ENCODE measurements at places on chromosomes 1 and 21.

DNA sequence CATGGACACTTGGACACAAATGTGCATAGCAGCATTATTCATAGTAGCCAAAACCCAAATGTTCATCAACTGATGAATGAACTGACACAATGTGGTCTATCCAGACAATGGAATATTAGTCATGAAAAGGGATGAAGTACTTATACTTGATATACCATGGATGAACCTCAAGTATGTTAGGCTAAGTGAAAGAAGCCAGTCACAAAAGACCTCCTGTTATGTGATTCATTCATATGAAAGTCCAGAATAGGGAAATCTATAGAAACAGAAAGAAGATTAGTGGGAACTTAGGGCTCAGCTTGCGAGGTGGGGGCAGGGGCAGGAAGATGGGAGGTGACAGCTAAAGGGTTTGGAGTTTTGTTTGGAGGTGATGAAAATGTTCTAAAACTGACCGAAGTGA, 7.4 kb downstream of the KCNE1 start:
- no peak for DNase-seq

GRCh38 chr21:21200103-21200938, 202.1 kb downstream of the NCAM2 start:
- peak; percentile 53 for DNase-seq

- no peak for DNase-seq
These were observed 127.5 kb upstream of the C1orf174 start for GRCh38 chr1:4027492-4028138.

DNA sequence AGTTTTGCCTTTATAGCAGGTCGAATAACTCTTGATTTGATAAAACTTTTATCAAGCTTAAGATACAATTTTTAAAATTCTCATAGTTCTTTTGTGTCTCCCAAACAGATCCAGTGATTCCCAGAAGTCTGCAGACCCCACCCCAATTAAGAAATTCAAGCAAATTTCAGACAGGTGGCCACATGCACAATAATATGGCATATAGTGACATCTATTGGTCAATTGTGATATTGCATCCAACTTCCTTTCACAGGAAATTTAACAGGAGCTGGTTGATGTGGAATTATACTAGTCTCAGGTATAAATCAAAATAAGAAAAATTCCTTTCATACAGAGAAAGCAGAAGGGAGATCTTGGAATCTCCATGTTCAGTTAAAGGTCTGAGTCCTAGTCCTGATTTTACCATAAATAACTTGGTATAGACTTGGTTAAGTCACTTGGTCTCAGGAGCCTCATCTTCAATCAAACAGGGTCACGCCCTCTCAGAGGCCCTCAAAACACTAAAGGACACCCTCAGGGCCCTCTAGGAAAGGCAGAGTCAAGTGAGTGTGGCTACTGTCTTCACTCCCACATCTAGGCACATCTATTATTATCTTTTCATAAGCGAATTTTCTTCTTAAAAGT, 24.1 kb downstream of the PIGM start:
- DNase-seq, result no peak

DNA sequence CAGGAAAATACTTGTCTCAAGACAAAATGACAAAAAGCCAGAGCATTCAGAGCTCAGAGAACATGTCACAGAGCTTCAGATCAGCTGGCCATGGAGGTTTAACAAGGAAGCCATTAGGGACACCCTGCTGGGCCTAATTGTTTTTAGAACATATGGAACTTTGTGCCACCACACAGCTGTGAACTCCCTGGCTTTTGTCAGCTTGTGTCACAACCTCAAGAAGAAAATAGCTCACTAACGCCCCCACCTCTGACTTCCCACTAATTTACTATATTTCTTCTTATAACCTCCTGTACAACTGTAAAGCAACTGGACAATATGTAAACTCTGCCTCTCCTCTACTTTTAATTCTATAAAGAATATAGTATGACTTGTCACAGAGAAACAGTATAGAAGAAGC, 21.0 kb upstream of the TDRD10 start:
- no peak for DNase-seq

DNA sequence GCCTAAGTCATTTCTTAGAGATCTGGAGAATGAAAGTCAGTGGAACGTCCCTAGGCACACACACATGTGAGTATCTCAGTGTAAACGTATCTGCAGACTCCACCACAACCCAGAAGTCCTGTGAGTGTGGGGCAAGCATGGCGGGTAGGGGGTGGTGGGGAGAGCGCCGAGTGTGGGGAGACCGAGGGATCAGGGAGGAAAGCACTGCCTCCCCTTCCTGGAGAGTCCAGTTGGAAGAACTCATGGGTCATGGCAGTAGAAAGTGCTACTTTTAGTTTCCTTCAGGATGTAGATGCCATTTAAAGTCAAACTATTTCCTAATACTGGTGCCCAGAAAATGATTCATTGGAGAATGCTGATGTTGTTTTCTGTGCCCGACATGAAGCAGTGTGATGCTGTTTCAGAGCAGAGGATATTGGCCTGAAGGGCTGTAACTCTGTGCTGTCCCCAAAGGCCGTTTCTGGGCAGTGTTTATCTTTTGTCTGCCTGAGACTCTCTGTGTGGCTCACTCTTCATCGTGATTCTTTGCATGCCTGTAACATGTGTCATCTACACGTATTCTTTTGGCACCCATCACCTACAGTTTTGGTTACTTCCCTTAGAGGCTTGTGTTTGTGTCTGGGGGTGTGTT, 45.7 kb upstream of the TSPAN2 start:
- no peak for DNase-seq

- no peak for DNase-seq
These were observed 10.5 kb downstream of the RASSF5 start for GRCh38 chr1:206517784-206518183.

DNA sequence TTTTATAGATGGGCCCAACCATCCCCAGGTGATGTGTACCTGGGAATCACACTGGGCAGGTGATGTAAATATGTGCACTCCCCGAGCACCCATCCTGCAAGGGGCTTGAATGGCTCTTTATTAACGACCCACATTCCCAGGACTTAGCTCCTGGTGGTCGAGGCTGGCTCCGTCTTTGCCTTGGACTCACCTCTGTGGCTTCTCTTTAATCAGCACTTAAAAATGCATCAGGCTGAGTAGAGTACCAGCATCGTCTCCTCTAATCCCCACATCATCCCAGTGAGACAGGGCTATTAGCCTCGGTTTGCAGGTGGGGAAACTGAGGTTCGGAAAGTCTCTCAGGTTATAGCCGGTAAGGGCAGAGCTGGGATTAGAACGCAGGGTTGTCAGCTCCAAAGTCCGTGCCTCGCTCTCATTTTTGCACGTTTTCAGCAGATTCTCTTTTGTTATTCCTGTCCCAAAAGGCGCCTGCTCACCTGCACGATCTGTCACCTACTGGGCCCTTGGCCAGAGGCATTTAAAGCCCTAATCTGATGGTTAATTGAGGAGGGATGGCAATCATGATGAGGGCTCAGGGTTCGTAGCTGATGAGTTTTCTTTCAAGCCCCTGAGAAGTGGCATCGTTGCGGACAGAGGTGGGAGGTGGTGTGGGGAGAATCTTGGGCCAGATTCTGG, 29.4 kb downstream of the SPSB1 start:
- no peak for DNase-seq

GRCh38 chr1:45617618-45618017, 6.2 kb downstream of the CCDC17 start:
- no peak for DNase-seq

- no peak for DNase-seq
These were observed 18.6 kb upstream of the BCL10 start for GRCh38 chr1:85295006-85295431.

GRCh38 chr1:7360526-7360925, 410.6 kb upstream of the VAMP3 start:
- DNase-seq, result no peak

DNA sequence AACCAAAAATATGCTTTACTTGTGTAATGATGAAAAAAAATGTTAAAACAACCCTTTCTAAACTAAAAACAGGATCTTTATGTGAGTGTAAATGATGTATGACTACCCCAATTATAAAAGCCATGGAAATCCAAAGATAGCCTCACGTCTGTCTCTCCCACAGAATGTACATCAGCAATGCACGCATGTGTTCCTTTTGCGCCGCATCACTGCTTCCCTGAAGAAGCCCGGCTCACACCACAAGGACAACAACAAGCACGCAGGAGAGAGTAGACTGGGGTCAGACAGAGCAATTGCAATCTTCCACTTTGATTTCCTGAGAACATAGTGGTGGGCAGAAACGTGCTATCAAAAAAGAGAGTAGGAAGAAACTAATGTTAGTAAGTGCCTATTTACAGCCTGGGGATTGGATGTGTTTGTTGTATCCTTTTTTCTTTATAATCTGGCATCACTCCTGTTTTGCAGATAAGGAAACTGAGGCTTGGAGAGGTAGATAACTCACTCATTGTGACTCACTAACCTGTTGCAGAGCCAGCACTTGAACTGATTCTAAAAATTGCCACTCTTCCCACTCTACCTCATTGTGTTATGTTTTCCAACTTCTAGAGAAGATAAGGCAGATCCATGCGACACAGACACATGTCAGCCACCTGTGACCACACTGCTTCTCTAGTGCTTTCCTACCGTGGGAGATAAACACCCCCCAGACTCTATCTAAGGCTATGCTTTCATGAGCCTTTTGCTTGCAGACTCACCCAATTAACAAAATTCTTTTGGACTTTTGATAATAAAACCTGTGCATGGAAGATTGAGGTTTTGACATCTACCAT, 60.1 kb downstream of the MAP10 start:
- DNase-seq, result no peak

DNA sequence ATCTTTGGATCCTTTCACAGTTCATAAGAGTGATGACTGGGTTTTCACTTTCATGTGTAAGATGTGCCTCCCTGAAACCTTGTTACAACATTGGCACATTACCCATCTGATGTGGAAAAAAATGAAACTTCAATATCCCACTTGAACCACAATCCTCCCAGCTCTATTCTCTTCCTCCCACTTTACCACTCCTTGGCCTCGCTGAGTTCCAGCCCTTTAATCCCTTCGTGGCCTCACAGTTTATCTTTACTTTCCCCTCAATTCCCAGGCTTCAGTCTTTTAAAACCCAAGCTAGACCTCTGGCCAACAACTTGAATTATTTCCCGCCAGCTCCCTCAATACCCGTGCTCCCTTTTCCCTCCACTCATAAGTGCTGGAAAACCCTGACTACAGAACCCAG, 25.0 kb upstream of the CTTNBP2NL start:
- no peak for DNase-seq

DNA sequence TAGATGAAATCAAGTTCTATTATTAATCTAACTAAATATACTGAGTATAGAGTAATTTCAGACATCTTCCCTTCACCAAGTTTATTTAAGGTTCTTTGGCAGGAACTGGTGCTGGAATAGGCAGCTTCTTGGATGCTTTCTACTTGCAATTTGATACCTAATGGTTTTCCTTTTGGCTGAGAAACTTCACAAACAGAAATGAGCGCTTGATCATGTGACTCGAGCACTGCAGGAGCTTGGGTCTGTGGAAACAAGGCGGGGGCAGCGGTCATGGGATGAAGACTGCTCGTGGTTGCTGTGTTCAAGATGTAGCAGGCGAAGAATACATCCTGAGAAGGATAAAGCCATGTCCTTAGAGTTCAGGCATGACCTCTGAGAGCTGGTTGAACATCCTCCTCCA, 136.8 kb downstream of the PTPRC start:
- DNase-seq, result no peak

DNA sequence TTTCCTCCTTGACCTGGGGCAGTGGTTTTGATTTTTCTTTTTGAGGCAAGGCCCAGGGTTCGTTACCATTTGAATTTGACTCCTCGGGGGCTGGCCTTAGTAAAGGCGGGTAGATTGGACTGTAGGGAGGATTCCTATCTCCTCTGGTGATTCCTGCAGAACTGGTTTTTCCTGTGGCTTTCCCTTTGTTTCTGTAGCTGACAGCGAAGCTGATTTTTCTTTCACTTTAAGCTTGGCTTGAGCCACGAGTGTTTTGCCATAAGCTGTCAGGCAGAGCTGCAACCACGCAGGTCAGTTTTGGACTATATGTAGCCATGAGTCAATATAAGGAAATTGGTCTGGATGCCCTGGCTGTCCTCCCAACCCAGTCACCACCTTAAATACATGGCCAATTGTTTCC, 28.7 kb upstream of the KCNJ15 start:
- DNase-seq, result no peak

DNA sequence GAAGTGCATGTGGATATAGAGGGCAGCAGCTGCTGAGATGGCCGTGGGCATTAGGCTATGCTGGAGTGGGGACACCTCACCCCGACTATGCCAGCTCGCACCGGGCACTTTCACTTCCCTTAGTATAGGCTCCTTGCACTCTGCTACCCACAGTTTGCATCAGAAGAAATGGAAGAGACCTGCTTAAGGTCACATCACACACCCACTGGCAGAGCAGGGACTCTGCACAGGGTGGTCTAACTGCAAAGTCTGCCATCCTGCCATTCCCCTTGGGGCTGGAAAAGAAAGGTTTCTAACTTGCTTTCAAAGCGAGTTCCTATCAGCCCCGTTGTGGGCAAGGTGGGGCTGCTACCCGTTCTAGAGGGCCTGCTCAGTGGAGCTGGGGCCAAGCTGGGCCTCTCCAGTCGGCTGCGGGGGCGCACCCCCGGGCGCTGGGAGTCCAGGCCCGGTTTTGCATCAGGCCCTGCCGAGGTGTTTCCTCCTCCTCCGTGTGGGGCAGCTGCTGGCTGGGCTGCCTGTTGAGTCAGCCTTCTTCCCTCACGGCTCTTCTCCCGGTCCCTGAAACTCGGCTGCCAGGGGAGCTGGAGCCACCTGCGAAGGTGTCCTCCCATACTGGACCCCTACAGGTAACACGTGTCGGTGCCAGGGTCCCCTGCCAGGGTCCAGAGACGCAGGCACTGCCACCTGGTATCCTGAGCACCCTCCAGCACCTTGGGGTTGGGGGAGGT, at the start of gene SYTL1:
Gene SYTL1, plus strand, starts transcription at position 498 of the 728 bp plus-strand sequence. CDS start 3,313 bp downstream, outside the sequence.
- no peak for DNase-seq

GRCh38 chr1:9758559-9759121, 65.1 kb downstream of the CLSTN1 start:
- DNase-seq, result no peak

DNA sequence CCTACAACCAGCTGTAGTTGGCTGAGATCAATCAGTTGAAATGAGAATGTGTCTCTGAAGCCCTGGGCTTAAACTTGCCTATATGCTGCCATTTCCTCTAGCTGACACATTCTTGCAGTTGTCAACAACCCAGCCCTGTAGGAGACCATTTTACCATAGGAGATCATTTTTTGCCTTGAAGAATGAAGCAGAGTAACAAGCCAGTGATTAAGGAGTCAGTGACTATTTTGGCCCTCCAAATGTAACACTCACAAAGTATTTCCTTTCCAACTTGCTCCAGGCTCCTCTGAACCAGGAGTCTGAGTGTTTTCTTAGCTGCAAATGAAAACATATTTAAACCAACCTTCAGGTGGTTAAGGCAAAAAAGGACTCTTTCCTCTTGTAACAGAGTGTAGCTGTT, 183.5 kb downstream of the ZZZ3 start:
- no peak for DNase-seq

- no peak for DNase-seq
These were observed 29.3 kb upstream of the SRSF10 start for GRCh38 chr1:24009406-24009805.

DNA sequence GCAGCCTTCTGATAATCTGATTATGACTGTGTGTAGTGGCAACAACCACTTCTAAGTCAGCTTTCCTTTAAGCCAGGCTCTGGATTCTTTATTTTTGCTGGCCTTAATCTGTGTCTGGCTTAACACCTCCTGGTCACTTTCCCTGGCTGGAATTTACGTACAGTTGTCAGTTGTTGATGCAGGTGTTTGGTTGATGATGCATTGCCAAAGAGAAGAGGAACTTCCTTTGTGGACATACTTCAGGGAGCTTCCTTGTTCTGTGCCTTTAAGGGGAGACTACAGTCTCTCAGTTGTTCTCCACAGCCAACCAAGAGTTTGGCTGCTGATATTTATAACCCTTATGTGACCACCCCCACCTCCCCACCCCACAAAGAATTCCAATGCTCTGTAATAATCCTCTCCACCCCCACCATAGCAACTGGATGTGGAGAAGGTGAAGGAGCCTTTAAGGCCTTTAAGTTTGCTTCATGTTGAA, 96.0 kb upstream of the BMP8A start:
- no peak for DNase-seq
